Germinal center (tissue), 1 donor: ENCODE measurements at places on chromosomes 7 and 10.

DNA sequence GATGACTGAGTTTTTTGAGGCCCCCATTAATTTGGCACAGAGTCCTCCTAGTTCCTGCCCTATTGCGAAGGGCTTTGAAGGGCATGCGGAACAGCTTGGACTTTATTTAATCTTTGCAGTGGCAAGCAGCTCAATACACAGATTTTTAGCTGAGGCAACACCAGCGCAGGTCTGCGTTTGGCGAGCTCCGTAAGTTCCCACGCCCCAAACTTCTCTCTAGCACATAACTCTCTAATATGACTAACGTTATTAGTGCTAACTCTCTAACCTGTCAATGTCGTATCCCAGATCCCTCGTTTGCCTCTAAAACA is 366 bp upstream of the TAF3 start:
- DNase-seq = no peak

DNA sequence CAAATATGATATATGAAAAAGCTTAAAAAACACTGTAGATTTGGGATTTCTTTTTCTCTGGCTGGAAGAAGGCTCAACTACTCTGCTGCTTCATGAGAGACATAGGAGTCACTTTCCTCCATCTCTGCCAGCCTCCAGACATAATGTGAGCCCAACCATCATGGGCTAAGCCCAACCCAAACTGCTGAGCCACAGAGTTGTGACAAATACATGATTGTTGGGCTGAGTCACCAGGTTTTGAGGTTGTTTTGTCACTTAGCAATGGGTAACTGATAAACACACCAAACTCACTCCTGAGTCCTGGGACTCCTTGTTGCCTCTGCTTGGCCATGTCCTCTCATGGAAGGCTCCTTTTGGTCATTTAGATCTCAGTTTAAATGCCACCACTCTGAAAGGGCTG is 381.8 kb upstream of the FZD8 start:
- no peak for DNase-seq

- DNase-seq = no peak
Observed at GRCh38 chr10:67723601-67724000, 27.6 kb upstream of the CTNNA3 start.

GRCh38 chr7:150400788-150401423 is 21.8 kb downstream of the ZNF775 start:
- no peak for DNase-seq

GRCh38 chr10:93762979-93763391 is 5.2 kb downstream of the LGI1 start:
- DNase-seq = no peak

GRCh38 chr10:52895059-52895458 is 122.5 kb upstream of the MBL2 start:
- no peak for DNase-seq

DNA sequence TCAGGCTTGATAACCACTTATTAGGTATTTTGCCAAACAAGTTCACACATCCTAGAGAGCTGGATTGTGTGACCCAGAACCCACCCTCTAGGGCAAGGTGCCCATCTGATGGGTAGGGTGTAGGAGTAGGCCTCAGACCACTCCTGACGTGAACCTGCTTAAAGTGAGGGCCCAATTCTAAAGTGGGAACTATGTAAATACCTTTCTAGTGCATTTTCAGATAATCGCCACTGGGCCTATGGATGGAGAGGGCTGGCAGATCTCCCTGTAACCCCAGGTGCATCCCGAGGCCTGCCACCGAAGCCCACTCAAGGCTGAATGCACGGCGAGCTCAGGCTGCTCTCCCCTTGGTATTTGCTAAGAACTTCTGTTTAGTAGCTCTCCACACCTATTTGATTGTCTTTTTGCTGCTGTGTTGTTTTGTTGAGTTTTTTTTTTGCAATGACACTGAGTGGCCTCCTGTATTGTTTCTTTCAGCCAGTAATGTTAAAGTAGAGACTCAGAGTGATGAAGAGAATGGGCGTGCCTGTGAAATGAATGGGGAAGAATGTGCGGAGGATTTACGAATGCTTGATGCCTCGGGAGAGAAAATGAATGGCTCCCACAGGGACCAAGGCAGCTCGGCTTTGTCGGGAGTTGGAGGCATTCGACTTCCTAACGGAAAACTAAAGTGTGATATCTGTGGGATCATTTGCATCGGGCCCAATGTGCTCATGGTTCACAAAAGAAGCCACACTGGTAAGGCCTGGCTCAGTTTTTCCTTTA is 71.7 kb downstream of the IKZF1 start:
- no peak for DNase-seq

DNA sequence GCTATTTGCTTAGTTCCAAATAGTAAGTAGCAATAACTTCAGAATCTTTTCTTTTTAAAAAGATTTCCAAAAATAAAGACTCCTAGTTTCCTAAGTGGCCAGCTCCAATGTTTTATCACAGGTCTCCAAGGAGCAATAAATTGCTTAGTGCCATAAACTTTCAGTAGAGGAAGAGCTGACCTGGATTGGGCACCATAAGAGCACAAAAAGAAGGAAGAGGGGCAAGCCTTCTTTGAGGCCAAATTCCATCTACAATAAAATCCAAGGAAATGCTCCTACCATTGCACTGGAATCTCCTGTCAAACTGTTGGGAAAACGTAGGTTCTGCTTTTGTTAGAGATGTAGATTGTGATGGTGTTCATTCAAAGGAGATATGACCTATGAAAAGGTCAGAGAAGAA is 64.0 kb downstream of the DENND2A start:
- no peak for DNase-seq

DNA sequence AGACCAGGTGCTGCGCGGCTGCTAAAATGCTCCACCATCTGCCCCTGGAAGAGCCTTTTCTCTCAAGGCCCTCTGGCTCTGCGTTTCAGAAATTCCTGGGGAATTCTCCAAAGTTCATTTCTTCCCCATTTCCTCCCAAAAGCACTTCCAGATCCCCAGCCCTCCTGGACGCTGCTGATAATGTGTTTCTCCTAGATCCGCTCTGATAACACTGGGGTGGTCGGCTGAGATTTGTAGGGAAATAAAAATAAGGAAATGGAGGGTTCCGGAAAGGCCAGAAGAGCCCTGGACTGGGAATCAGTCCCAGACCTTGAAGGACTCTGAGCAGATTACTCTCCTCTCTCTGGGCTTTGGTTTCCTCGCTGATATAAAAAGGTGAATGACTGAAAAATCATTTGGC is 28.1 kb downstream of the COL13A1 start:
- no peak for DNase-seq

GRCh38 chr7:13262929-13263530 is 575.6 kb downstream of the ARL4A start:
- DNase-seq = no peak

GRCh38 chr10:23314835-23315239 is 29.8 kb downstream of the C10orf67 start:
- DNase-seq = peak; percentile 36

- DNase-seq = no peak
Observed at GRCh38 chr7:44673324-44673723, 66.9 kb downstream of the OGDH start.

DNA sequence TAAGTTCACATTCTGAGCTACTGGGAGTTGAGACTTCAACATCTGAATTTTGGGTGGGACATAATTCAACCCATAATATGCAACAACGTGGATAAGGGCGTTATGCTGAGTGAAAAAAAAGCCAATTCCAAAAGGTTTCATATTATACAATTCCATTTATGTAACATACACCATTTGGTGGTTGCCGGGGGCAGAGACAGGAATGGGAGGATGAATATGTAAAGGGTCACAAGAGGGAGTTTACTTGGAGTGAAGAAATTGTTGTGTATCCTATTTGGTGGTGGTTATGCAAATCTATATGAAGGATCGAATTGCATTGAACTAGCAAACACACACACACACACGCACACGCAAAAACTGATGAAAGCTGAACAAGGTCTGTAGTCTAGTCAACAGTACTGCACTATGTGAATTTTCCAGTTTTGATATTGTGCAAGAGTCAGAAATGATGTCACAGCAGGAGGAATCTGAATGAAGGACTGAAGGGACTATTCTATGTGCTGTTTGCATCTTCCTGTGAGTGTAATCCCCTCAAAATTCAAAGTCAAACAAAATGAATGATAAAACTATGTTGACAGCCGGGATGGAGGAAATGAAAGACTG is 249.2 kb upstream of the HABP2 start:
- DNase-seq = no peak

DNA sequence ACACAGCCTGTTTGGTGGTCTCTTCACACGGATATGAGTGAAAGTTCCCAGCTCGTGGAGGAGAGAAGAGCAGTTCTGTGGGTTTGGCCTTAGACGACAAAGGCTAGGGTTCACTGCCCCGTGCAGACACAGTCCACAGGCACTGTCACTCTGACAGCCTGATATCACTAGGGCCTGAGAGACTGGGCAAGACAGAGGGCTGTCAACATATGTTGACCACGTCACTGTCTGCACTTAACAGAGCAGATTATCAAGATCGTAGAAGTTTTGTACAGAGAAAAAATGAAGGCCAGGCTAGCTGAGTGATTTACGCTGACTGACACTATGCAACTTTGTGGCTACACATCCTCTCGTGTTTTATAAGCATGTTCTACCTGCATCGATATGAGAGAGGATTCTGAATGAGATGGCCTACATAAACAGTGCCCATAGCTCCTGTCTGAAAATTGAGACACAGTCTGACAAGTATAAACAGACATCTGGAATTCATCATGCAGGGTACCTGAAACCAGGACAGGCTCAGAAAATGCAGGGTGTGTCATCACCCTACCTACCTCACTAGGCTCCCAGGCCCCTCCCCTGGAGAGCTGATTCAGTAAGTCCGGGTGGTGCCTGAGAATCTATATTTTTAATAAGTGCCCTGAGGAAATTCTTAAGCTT is 120.0 kb downstream of the SGMS1 start:
- DNase-seq = no peak

DNA sequence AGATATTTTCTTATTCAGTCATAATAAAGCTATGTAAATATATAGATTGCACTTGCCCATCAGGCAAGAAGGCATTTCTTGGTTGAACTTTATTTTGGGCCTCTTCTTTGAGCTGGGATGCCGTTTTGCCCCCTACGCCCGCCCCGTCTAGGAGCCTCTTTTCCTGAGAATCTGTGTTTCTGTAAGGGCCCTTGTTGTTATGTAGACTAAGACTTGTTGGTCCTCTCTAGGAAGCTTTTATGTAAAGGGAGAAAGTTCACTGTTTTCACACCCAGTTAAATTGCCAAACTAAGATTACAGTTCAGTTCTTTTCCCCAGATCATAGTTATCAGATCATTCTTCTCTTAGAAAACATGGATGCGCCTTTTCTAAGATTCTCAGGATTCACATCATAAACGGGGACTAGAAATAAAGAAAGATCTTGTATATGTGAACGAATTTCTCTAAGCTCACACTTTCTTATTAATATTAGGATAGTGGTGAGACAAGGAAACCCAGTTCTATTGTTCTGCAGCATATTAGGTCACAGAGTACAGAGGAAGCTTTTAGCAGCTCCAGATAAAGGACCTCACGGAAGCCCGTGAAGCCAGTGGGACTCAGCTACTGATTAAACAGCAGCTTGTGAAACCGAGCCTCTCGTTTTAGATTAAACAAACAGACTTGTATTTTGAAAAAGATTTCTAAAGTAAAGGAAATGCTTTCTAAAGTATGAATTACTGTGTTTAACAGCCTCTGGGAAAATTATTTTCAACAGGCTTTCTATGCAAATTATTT is 3.8 kb downstream of the LMTK2 start:
- DNase-seq = no peak

- DNase-seq = no peak
Observed at GRCh38 chr7:6558837-6559236, 7.6 kb upstream of the GRID2IP start.

DNA sequence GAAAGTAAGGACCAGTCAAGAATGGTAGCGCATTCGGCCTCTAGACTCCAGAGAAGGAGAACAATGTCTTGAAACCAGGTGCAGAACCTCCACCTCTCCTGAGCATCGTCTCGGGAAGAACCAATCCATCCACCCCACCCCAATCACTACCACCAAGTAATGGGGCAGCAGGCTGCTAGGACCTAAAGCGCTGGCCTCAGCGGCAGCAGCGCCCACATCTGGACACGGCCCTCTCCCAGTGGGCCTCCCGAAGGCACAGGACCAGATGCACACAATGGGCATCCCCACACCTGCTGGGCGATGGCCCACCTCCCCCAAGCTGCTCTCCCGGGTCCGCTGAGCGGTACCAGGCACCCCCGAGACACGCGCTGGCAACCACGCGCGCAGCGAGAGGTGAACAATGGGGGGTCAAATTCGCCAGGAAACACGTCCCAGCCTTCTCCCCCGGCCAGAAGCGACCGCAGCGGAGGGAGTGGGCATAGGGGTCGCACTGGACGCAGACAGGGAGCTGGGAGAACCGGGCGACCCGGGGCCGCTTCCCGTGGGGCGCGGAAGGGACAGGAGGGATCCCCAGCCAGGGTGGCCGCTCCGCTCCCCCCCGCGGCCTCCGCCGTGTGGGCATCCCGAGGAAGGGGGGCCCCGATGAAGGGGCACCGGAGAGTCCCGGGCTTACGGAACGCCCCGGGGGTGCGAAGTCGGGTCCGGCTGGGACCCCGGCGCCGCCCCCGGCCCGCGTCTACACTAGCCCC is 506 bp downstream of the CTTNBP2 start:
- no peak for DNase-seq

DNA sequence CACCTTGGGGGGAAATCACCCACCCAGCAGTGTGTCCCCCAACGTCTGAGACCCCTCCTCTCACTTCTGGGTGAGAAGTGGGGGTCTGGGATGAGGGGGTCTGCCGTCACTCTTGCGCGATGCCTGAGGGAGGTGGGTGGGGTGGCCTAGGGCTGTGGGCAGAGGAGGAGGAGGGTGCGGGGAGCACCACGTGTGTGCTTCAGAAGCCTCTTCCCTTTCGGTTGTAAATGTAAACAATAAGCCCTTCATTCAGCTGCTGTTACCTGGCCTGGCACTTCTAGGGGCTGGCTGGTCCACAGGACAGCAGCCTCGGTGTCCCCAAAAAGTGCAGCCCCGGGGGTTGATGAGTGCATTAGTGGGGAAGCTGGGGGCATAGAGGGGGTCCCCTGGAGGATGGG is 1.3 kb downstream of the CLIP2 start:
- no peak for DNase-seq

- DNase-seq = no peak
Observed at GRCh38 chr10:36188080-36188453, 546.0 kb upstream of the FZD8 start.

DNA sequence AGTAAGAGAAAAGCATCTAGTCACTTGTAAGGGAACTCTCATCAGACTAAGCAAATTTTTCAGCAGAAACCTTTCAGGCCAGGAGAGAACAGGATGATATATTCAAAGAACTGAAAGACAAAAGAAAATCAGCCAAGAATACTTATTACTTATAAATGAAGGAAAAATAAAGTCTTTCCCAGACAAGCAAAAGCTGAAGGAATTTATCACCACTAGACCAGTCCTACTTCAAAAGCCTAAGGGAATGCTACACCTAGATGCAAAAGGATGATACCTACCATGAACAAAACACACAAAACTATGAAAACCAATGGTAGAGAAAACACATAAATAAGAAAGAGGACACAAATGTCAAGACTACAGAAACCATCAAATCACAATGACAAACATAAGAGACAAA is 126.6 kb upstream of the ABCB5 start:
- DNase-seq = no peak

- no peak for DNase-seq
Observed at GRCh38 chr10:3919709-3920308, 134.8 kb upstream of the KLF6 start.

- DNase-seq = no peak
Observed at GRCh38 chr10:97686301-97686961, 610 bp downstream of the AVPI1 start.
